Neuronal stem cell (in vitro differentiated cells): ENCODE measurements at places on chromosomes 11 and 22.
A peak's percentile ranks its signal among the peaks of the same experiment; 100 is the strongest.

GRCh38 chr11:97354026-97354425 lies 964.2 kb downstream of the JRKL start:
- DNase-seq: no peak

GRCh38 chr22:19984851-19985811 lies 31.5 kb downstream of the ARVCF start:
- DNase-seq: no peak

- no peak for DNase-seq
Observed at GRCh38 chr11:6565988-6566703, 37.3 kb downstream of the RRP8 start.

DNA sequence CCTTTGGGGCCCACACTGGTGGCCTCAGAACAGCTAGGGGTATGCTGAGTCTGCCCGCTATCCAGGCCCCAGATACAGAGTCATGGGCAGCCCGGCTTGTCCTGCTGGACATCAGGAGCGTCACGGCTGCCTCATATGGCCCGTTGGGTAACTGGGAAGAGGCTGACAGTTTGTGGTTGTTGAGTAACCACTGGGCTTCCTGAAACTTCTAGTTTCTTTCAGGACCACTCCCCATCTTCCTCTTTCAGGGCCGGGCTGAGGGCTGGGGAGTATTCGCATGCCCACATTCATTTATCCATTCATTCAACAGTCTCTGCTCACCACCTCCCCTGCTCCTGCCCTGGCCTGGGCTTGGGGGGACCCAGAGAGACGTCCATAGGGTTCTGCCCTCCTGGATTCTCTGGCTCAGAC lies 13.4 kb upstream of the P2RY2 start:
- DNase-seq: no peak

GRCh38 chr11:118427707-118428106 lies 8.6 kb upstream of the KMT2A start:
- no peak for DNase-seq

DNA sequence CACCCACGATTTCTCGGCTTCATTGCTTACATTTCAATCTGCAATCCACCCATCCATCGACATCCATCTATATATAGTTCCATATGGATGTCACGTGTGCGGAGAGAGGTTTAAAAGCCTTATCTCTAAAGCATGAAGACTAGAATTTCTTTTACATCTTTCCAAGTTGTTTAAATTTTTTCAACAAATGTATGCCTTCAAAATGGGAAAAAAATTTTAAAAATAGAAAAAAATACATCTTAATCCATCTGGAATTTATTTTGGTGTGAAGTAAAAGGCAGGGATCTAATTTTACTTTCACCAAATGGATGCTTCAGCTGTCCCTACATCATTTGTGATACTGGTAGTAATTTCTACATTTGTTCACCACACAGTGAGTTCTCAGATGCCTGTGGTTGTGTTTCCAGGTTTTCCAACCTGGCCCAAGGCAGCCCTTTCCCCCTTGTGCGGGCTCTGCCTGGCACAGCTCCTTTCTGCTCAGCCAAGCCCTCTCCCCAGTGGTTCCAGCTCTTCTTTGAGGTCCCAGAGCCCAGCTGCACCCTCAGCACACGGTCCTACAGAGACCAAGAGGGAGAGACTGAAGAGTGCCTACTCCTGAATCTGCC lies 37.6 kb upstream of the KLHL35 start:
- no peak for DNase-seq

GRCh38 chr11:31254415-31254814 lies 115.1 kb downstream of the DCDC1 start:
- no peak for DNase-seq

GRCh38 chr22:30238136-30238535 lies 8.4 kb downstream of the LIF start:
- no peak for DNase-seq

DNA sequence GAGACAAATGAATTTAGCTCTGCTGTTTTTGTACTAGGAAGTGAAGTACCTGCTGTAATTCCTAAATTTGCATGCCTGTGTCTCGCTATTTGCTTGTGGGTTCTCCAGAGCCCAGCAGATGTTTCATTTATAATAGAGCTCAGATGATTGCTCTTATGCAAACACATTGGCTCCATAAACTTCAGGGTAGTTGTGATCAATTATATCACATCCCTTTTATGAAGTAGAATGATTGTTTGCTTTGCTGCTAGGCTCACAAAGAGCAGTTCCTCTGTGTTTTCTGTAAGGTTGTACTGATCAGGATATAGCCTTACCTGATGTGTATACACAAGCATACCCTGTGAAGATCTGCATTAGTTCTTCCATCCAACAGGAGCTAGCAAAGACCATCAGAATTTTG lies 64.1 kb downstream of the C11orf87 start:
- DNase-seq: no peak

GRCh38 chr11:17967661-17968060 lies 45.2 kb downstream of the SERGEF start:
- no peak for DNase-seq

GRCh38 chr22:29701155-29701999 lies 18.4 kb upstream of the CABP7 start:
- DNase-seq: no peak

- DNase-seq: no peak
Observed at GRCh38 chr11:124190298-124191139, 7.4 kb downstream of the OR10D3 start.

- DNase-seq: no peak
Observed at GRCh38 chr11:86240164-86240563, 4.4 kb upstream of the EED start.

- no peak for DNase-seq
Observed at GRCh38 chr11:70901951-70902521, 350.3 kb downstream of the SHANK2 start.

GRCh38 chr11:17293311-17293710 lies 16.8 kb downstream of the NUCB2 start:
- no peak for DNase-seq

GRCh38 chr22:47390026-47390970 lies 627.8 kb downstream of the TBC1D22A start:
- no peak for DNase-seq

DNA sequence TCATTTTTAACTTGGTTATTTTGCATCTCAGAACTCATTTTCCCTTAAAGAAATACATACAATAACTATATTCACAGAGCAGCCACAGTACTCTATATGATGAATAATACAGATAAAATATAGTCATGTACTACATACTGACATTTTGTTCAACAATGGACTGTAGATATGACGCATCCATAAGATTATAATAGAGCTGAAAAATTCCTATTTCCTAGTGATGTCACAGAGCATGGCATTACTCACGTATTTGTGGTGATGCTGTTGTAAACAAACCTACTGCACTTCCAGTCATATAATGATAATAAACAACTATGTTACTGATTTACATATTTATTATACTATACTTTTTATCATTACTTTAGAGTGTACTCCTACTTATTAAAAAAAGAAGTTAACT lies 38.7 kb downstream of the NARS2 start:
- DNase-seq: no peak

- DNase-seq: no peak
Observed at GRCh38 chr11:17986711-17987220, 26.1 kb downstream of the SERGEF start.

- DNase-seq: no peak
Observed at GRCh38 chr11:129720156-129720555, 95.5 kb upstream of the TMEM45B start.

DNA sequence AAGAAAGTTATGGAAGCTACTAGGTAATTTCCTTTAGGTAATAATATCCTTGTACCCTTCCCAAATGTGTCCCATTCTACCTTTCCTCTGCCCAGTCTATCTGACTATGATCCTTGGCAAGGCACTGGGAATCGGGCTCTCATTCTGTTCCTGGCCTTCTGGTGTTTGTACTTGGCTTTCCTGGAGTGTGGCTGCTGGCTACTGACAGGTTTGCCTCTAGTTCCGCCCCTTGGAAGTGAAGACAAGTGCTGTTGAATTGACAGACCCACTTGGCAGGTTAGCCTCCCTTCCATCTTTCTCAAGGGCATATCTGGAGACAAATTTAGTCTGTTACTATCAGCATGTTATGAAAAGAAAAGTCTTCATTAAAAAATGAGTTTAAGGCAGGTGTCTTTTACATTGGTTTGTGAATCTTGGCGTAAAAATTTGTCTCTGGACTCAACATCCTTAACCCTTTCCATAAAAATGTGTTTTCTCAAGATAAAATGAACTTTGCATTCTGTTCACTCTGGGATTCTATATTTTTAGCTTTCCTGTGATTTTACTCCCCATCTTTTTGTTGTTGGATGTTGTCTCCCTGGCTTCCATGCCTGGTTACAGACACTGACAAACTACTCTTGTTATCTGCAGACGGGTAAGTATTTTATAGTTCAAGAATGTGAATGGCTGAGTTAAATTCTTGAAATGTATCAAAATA lies 287.4 kb upstream of the PDGFD start:
- DNase-seq: no peak

- DNase-seq: no peak
Observed at GRCh38 chr11:119903821-119904220, 174.8 kb upstream of the NECTIN1 start.

DNA sequence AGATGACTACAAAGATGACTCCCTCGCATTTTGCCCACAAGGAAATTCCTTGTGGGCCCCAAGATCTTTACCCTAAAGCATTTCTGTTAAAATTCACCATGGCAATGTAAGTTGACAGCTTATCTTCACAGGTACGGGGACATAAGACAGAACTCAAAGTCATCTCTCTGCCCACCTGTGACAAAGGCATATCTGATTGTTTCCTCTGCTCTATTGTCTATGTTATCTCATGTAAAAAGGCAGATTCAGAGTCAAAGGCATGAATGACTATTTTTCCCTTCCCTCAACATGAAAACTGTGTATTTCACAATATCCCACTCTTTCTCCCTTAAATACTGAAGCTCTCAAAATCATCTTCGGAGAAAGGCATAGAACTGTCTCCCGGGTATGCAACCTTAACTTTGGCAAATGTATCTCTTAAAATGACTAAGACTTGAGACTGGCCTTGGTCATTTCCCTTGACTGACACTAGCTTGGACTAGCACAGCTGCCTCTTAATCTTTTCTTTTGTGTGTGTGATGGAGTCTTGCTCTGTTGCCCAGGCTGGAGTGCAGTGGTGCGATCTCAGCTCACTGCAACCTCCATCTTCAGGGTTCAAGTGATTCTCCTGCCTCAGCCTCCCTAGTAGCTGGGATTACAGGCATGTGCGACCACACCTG lies 103.2 kb downstream of the MICAL3 start:
- DNase-seq: no peak

- no peak for DNase-seq
Observed at GRCh38 chr11:70843906-70844305, 408.5 kb downstream of the SHANK2 start.

- no peak for DNase-seq
Observed at GRCh38 chr22:43313244-43313889, 29.8 kb downstream of the SCUBE1 start.

GRCh38 chr11:114211444-114212121 lies 84.6 kb upstream of the NNMT start:
- DNase-seq: peak; percentile 73

DNA sequence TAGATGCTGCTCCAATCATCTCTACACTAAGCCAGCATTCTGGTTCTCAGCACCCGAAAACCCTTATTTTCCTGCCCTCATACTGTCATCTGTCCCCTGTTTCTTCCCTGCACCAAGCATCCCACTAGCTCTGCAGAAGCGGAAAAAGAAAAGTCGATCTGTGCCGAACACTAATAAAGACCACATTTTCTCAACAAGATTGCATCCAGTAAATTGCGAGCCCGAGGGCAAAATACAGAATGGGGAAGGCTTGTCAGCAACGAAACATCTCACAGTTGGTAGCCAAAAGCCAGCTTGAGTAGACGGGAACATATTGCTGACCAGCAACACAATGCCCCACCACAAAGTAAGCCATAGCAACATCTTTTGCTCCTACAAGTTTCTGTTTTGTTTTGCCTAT lies 227.4 kb downstream of the CADM1 start:
- no peak for DNase-seq

DNA sequence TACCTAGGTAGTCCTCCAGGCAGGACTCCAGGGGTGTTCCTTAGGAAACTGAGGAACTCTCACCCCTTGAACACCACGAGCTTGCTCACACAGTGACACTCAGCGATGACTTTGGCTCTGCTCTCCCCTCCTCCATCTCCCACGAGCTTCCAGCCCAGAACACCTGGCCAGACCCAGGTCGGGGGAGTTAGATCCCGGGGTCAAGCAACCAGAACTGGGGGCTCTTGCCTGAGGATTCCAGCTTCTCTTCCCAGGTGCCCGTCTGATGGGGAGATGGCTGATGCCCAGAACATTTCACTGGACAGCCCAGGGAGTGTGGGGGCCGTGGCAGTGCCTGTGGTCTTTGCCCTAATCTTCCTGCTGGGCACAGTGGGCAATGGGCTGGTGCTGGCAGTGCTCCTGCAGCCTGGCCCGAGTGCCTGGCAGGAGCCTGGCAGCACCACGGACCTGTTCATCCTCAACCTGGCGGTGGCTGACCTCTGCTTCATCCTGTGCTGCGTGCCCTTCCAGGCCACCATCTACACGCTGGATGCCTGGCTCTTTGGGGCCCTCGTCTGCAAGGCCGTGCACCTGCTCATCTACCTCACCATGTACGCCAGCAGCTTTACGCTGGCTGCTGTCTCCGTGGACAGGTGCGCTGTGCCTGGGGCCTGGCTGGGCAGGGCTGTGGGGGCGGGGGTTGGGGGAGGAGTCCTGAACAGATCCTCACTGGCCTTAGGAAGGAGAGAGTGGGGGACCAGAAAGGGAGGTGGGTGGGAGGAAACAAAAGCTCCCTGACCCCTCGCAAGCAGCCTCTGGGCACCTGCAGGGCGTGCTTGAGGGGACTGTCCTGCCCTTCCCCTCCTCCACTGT lies at the start of gene GALR3:
Gene GALR3, plus strand, starts transcription at position 249 of the 852 bp plus-strand sequence. Its CDS starts 25 bp downstream, at position 274.
- DNase-seq: no peak

DNA sequence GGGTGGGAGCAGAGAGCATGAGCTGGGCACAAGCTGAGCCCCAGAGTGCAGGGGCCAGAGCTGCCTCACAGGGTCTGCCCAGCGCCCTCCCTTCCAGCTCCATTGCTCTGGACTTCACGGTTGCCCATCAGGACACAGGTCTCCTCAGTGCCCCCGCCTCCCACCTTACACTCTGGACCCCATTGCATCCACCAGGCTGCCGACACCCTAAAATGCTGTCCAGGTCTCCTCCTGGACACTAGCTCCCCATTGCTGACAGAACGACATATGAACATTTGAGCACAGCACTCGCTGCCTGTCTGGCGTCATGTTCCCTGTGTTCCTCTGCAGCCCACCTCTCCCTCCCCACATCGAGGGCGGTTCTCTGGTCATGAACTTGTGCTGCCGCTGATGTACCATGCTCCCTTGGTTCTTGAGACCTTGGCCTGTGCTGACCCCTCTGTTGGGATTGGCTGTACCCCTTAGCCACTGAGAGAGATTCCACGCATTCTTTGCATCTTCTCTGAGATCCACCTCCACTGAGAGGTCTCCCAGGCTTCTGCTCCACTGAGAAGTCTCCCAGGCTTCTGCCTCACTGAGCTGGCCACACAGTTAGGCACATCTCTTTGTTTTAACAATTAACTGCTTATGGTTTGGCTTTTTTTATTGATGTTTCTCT lies 34.2 kb upstream of the NECTIN1 start:
- DNase-seq: no peak

- peak; percentile 12 for DNase-seq
Observed at GRCh38 chr11:94519478-94520084, 7.3 kb downstream of the C11orf97 start.

- no peak for DNase-seq
Observed at GRCh38 chr22:20580179-20580578, 72.8 kb downstream of the MED15 start.

- no peak for DNase-seq
Observed at GRCh38 chr22:49347376-49347775, 480.3 kb downstream of the BRD1 start.
